ENCODE measurements at places on chromosomes 11 and 22. TPM values are rescaled to one million over a fixed set of nuclear protein-coding genes. Genes with fewer than 3 reads are reported as not detected.

DNA sequence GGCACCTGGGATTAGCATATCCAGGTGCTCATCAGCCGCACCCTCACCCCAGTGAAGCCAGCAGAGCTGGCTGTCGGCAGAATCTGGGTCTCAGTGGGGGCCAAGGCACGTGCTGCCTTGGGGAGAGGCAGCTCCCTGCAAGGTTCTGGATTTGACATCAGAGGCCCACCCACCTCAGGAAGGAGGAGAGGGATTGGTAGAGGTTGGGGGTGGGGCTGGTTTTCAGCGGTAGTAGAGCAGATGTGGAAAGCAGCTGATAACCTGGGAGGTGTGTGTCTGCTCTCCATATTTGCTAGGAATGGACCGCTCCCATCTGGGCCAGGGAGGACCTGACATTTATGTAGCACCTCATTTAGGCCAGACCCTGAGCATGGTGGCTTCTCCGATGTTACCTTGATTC, 147.5 kb downstream of the GRIK4 start:
- no peak overlapping the region for H3K27ac ChIP-seq
- no peak overlapping the region for H3K4me3 ChIP-seq
- no peaks in the 10 kb centered on the region for H3K4me1 ChIP-seq
- peaks cover 8% of the 10 kb centered on the region for H3K27me3 ChIP-seq
- no peaks in the 10 kb centered on the region for H3K36me3 ChIP-seq

- peaks cover 44% of the 10 kb centered on the region for H3K4me1 ChIP-seq
- H3K4me3 ChIP-seq: peak overlapping the region; percentile 9
- peak; percentile 38 for DNase-seq
- no peaks in the 10 kb centered on the region for H3K27me3 ChIP-seq
These were observed 120.6 kb downstream of the PDE3B start for GRCh38 chr11:14764179-14764578.

GRCh38 chr11:116352881-116353280, 419.9 kb downstream of the BUD13 start:
- no peaks in the 10 kb centered on the region for H3K27me3 ChIP-seq
- no peak for DNase-seq
- H3K4me1 ChIP-seq: peaks cover 2% of the 10 kb centered on the region
- no peaks in the 10 kb centered on the region for H3K36me3 ChIP-seq
- no peak overlapping the region for H3K27ac ChIP-seq

DNA sequence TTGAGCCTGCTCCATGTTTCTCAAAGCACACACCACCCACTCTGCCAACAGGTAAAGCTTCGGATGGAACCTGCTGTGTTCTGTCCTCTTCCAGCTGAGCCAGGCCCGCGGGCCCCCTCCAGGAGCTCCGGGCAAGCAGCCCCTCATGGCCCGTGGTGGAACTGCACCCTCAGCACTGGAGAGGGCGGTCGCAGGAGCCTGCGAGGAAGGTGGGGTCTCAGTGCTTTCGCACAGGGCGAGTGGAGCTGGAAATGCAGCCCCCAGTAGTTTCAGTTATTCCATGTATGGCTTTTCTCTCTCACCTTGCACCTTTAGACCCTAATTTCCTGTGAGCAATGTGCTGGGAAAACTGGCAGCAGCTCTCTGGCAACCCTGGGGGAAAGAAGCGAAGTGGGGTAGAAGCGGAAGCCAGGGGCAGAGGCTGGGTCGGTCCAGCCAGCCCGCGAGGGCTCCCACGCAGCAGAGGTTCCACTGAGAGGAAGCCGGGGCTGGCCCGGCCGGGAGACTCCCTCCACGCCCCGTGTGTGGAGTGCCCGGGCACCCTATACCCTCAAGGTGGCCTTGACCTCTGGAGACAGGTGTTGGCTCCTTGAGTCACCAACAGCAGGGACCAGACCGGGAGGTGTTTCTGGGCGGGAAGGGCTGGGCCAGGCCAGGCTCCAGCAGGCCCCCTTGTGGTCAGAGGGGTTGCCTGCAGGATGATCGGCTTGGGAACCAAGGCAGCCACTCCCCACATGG, 119.9 kb upstream of the TMEM45B start:
- H3K36me3 ChIP-seq: no peaks in the 10 kb centered on the region
- peak overlapping the region; percentile 62 for H3K4me3 ChIP-seq
- H3K27ac ChIP-seq: no peak overlapping the region
- peak; percentile 74 for DNase-seq
- H3K27me3 ChIP-seq: peaks cover 6% of the 10 kb centered on the region
- peaks cover 3% of the 10 kb centered on the region for H3K4me1 ChIP-seq

The SAA4 gene
- not detected for total RNA-seq

The ADAMTS15 gene
- not detected for total RNA-seq

All from activated CD8-positive, alpha-beta memory T cell treated with anti-CD3 and anti-CD28 coated beads, Interleukin-2, amount 10 ng/mL, durations not matched to agents 7 days and 5 days (primary cell).